ENCODE measurements at places on chromosomes 7 and 10.

GRCh38 chr7:83429493-83429892 is 219.4 kb downstream of the SEMA3E start:
- DNase-seq = no peak

- peak; percentile 61 for DNase-seq
These were observed 247.1 kb upstream of the GRB10 start for GRCh38 chr7:51029701-51030191.

DNA sequence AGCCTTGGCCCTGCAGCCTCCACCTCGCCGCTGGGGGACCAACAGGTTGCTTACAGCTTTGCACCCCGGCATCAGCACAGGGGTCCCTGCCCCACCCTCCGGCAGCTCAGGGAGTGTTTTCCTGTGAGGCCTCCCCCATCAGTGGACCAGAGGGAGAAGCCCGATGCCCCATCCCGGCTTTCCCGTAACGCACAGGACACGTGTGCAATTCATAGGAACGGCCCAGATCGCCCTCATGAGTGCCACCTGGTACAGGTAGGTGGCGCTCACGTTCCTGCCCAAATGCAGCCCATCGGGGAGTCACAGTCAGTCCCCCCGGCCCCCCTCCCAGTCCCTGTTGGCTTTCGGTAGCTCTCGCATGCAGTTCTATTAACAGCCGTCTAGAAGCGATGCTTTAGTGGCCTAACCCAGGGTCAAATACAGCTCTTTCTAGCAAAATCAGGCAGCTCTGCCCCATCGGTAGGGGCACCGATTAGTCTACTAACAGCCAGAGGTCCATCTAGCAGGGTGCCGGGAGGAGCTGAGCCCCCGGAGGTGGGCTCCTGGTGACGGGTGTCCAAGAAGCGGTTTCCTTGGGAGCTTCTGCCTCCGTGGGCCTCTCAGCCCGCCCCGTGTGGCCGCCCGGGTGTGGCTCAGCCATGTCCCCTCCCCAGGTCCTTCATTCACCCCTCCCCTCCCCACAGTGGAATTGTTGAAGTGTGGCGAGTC is 48.4 kb upstream of the GTF2IRD1 start:
- no peak for DNase-seq

DNA sequence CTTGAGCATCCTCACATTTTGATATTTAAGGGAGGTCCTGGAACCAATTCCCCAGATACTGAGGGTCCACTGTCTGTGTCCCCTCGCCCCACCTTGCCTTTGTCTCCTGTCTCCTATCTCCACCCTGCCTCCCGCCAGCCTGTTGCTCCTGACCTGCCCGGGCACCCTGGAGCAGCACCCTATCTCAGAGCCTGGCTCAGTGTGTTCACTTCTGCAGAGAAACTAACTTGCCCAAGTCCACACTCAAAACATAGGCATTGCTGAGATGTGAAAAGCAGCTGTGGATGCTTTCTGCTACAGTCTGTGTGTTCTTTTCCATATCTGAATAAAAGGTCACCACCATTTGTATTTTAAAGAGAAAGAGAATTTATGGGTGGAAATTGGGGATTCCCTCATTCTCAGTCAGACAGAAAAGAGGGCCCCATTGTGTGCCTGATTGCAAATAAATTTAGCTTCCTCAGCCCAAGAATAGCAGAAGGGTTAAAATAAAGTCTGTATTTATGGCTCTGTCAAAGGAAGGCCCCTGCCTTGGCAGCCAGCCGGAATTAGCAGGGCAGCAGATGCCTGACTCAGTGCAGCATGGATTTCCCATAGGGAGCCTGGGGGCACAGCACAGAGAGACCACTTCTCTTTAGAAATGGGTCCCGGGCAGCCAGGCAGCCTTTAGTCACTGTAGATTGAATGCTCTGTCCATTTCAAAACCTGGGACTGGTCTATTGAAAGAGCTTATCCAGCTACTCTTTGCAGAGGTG is 161.3 kb downstream of the EGFR start:
- DNase-seq = no peak

GRCh38 chr10:118458957-118459641 is 117.0 kb upstream of the FAM204A start:
- no peak for DNase-seq
